ENCODE measurements at places on chromosomes 6 and 20.

GRCh38 chr6:94376876-94377275 lies 957.5 kb upstream of the EPHA7 start:
- DNase-seq, result no peak

DNA sequence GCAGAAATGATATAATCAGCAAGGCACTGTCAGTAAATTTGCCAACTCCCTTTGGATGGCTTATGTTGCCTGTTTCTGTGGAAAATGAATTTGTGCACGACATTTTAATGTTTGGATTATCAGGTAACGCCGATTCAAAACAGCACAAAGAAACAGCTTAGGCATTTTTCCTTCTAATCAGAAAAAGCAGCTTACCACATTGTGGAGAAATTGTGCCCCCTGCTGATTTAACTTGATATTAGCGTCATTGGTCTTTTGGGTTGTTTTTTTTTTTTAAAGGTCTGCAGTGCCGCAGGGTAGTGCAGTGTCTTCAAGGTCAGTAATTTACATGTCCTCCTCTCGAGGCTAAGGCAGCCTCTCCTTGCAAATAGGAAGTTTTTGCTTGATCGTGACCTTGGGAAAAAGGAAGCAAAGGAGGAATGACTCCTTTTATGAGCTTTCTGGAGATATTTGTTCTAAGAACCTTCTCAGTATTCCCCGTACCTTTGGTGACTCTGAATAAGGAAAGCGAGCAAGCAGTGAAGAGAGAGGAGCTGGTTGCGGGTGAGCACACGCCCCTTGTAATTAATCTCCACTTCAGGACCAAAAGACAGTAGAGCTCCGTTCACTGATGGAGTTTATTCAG lies 79.1 kb downstream of the ELOVL4 start:
- no peak for DNase-seq

DNA sequence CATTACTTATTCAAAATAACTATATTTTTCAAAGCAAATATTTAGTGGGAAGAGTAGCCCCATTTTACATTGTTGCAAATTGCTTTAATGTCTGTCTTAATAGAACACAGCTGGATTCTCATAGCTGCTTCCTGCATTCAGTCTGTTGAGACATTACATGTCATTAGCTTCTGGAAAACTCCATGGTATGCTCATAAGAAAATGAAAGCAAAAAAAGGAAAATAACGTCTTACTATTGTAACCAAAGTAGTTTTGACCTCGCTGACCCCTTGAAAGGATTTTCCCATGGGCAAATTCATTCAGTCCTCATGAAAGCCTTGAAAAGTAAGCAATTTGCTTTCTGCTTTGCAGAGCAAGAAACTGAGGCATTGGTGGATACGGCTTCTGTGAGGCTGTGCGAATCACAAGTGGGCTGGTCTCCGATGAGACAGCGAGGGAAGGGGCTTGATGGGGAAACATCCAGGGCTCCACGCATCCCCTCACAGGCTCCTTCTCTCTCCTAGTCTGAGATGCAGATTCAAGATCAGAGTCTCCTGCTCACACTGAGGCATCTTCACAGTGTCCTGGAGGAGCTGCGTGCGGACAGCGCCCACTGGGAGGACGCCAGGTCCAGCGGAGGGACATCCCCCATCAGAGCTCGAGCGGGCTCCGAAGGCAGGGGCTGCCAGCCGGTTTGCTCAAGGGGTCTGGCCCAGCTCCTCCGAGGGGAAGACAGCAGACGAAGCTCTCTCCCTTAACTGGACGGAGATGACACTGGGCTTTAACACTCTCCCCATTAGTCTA lies 3.3 kb downstream of the C20orf202 start:
- no peak for DNase-seq

- DNase-seq, result no peak
Observed at GRCh38 chr6:96582021-96582420, 19.1 kb downstream of the FHL5 start.

DNA sequence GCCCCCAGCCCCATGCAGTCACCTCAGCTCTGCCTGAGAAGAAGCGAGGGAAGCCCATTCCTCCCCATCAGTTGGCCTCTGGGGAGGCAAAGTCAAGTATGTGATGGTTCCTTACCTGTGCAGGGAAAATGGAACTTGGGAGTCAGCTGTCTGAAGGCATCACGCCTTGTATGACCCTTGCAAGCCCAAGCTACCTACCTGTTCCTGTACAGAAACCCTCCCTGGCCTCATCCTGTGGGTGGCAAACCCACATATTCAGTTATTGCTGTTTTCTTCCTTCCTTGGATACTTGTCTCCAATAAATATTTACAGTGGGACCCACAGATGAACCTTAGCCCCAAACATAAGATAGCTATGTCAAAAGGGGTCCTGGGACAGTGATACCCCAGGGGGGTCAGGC lies 92.2 kb upstream of the MLN start:
- no peak for DNase-seq

GRCh38 chr6:31821301-31822035 lies 6.1 kb upstream of the HSPA1B start:
- peak; percentile 47 for DNase-seq

GRCh38 chr6:36171573-36171972 lies 25.0 kb upstream of the BRPF3 start:
- no peak for DNase-seq

DNA sequence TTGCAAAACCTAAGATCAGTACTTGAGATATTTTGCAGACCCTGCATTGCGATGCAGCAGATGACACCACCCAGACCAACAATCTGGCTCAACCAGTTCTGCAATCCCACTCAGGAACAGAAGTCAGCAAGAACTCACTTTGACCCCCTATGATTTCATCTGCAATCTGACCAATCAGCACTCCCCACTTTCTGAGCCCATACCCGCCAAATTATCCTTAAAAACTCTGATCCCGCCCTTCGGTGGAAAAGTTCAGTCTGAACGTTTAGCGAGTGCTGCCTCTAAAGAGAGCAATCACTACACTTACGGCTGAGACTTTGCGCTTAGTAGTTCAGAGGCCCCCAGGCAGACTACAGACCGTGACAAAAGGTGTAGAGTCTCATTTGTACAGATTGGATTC lies 17.3 kb upstream of the KIAA1586 start:
- no peak for DNase-seq

- DNase-seq, result no peak
Observed at GRCh38 chr6:160595838-160596832, 67.9 kb downstream of the LPA start.

DNA sequence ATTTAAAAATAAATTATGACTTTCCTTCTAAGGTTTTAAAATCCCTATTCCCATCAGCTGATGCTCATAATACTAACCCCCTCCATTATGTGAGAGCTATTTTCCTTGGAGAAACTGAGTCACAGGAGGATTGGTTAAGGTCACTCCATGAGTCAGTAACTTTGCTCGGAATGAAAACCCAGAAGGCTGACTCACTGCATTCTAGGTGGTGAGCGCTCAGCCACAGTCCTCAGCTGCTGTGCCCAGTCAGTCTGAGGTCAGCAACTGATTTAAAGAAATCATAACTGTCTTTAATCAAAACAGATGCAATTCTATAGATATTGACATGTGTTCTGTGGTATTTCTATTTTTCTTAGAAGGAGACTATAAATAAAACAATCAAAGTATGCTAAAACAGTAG lies 359.2 kb downstream of the GJA1 start:
- no peak for DNase-seq
